ENCODE measurements at places on chromosomes 5 and 9.
A peak's percentile ranks its signal among the peaks of the same experiment; 100 is the strongest.

- peak; percentile 84 for DNase-seq
These were observed 7.1 kb upstream of the PLK2 start for GRCh38 chr5:58466939-58467338.

- no peak for DNase-seq
These were observed 349.3 kb downstream of the RAB3C start for GRCh38 chr5:58932057-58932612.

GRCh38 chr9:137892424-137893191 lies 15.0 kb downstream of the CACNA1B start:
- DNase-seq, result no peak

- DNase-seq, result peak; percentile 25
These were observed 125.4 kb downstream of the ADAMTS6 start for GRCh38 chr5:65356274-65356673.

All from iris pigment epithelial cell (primary cell).